ENCODE measurements at places on chromosomes 3 and 15.

DNA sequence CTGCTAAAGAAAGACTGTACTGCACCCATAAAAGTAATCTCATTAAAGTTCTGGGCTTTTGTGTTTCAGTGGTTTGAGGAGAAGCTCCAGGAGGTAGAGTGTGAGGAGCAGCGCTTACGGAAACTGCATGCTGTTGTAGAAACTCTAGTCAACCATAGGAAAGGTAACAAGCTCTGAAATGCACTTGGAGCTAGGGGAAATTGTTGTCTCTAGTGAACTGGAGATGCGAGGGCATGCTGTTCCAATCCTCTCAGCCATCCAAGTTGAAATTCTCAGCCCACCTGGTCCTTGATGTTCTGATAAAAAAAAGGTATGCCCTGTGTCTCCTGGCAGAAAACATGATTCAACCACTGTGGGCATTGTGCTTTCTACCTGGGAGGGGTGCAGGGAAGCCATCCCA lies 21.4 kb upstream of the SNX22 start:
- no peak for DNase-seq

- no peak for DNase-seq
Observed at GRCh38 chr3:190892395-190892902, 30.0 kb upstream of the GMNC start.

DNA sequence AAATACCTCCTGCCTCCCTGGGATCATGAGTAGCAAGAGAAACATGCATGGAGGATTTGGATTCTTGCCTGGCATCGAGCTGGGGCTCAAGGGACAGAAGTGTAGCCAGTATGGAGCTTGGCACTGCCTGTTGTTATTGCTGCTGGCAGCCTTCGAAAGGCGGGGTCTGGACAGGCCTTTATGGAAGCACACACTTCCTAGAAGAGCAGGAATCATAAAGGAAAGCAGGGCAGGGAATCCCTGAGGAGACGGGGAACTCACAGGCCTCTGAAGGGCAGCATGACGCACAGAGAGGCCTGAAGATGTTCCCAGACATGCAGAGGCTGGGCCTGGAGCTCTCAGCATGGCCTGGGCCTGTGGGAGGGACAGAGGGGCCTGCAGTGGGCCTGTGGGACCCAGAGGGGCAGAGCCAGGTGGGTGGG lies 18.6 kb upstream of the SLC41A3 start:
- DNase-seq: no peak

GRCh38 chr3:17932136-17932771 lies 189.8 kb upstream of the TBC1D5 start:
- no peak for DNase-seq

DNA sequence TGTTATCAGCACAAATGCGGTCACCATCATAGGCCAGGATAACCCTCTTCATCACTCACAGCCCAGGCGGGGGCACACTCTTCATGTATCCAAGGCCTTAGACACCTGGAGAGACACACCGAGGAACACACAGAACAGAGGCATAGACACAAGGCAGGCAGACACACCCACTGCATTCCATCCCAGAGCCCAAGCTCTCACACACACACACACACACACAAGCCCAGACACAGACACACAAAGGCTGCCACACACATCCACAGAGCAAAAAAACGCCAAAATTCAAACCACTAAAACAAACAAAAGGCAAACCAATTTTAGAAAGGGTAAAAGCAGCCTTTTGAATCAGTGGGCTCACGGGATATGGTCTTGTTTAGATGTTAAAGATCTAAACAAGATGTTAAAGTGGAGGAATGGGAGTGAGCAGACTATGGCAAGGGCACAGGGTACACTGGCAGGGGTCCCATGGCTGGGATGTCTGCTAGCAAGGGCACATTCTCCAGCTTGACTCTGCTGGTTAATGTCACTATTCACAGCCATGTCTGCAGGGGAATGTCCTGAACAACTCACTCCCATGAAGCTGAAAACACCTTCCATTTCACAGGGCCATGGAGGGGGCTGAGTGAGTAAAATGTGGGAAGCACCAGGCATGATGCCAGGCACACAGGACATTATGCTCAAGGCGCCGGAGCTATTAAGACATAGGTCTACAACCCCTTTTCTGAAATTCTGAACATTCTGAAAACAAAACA lies 14.9 kb upstream of the CRABP1 start:
- no peak for DNase-seq

DNA sequence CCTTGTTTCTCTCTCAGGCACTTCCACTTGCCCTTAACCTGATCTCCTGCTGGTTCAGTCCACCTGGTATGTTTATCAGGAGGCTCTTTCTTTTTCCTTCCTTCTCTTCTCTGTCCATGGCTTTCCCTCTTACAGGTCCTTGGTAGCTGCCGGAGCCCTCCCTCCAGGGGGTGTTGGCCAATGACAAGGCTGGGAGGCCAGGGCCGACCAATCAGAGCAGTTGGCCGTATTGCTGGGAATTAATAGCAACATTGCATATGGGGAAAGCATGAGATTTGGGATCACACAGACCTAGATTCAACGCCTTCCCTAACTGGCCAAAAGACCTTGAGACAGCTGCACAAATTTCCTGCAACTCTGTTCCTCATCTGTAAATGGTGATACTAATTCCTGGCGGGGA lies 62.4 kb downstream of the CEMIP start:
- no peak for DNase-seq

DNA sequence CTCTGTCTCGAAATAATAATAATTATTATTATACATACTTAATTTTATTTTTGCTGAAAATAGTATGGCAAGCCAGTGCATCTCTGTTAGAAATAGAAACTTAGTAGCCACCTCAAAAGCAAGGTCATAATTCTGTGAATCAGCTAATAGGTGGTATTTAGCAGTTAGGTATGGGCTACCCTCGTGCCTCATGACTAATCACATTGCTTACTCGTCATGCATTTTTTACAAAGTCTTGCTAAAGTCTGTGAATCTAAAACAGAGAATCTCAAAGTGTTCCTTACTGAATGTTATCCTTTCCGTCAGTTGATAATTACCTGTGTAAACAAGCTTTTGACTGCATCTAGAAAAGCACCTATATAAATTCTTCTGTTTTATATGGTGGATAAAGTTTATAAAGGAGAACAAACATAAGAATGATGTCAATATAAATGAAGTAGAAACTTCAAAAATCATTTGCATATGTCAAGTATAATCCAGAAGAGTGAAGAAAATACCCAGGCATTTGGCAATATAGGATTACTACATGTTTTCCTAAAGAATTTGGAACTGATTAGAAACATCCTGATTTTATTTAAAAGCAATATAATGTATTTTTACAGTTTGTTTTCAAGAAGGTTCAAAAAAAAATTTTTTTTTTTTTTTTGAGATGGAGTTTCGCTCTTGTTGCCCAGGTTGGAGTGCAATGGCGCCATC lies 6.2 kb downstream of the PPARG start:
- DNase-seq: no peak

DNA sequence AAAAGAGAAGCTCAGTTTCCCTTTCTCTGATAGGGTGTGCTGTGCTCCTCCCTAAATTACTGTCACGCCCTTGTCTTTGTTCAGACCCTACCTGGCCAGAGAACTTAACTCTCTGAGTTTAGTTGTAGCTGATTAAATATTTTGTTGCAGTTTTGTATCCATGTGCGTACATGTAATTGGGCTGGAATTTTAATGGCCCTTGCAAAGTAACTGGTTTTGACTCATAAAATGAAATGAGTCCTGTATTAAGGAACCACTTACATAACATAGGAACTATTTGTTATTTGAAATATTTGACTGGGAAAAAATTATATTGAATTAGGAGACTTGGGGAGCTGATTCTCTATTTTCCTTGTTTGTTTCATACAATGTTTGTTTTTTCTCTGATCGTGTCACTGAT lies 80.2 kb downstream of the LRRK1 start:
- no peak for DNase-seq

GRCh38 chr3:23219117-23219516 lies 16.0 kb downstream of the UBE2E2 start:
- DNase-seq: no peak

GRCh38 chr3:38365469-38366062 lies 19.0 kb downstream of the XYLB start:
- no peak for DNase-seq

GRCh38 chr3:53750253-53751210 lies 95.7 kb downstream of the CHDH start:
- DNase-seq: no peak

- no peak for DNase-seq
Observed at GRCh38 chr3:10285272-10286132, 7.2 kb downstream of the GHRL start.

DNA sequence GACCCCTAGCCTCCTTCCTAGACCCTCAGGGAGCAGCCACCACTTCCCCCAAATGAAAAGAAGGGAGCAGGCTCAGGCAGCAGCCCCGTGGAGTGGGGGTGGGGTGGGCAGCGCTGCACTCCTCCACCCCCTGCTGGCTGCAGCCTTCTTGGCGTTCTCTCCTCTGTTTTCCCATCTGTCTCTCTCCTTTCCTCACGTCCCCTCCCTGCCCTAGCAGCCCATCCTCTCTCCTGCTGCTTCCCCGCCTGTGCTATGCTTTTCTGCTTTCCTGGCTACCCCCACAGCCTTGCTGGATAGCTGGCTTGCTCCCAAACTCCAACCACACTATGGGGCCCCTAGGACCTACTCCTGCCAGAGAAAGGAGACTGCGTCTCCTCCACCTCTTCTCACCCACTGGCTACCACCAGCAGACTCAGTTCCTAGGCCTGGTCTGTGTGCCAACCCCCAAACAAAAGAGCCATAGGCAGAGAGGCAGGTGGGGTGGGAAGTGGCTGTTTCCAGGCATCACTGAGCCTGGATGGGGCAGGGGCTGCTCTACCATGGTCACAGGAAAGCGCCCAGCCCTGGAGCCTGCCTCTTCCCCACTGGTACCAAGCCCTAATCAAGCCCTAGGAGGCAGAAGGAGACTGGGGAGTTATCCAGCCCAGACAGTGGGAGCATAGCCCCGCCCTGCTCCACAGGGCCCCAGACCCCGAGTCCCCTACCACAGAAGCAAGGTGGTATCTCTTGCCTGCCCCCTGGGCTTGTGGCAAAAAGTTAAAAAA lies 3.4 kb upstream of the DISP2 start:
- no peak for DNase-seq

GRCh38 chr3:48782046-48782445 lies 65.0 kb upstream of the IP6K2 start:
- no peak for DNase-seq

DNA sequence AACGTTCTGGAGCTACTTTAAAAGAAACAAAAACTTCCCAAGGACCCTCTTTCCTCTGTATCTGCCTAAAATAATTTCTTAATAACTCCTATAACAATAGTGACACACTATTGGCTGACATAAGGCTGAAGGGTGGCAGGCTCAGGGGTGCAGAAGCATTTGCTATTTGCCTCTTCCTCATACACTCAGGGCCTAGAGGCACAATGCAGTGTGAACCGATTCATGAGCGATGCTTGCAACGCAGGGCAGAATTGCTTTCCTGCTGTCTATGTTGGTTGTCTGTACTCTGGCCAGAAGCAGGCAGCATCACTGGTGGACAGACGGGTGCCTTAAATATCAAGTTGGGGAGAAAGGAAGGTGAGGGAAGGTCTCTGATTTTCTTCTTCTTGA lies 157.4 kb downstream of the AGBL1 start:
- DNase-seq: no peak
